ENCODE measurements at places on chromosomes 1 and 21.

DNA sequence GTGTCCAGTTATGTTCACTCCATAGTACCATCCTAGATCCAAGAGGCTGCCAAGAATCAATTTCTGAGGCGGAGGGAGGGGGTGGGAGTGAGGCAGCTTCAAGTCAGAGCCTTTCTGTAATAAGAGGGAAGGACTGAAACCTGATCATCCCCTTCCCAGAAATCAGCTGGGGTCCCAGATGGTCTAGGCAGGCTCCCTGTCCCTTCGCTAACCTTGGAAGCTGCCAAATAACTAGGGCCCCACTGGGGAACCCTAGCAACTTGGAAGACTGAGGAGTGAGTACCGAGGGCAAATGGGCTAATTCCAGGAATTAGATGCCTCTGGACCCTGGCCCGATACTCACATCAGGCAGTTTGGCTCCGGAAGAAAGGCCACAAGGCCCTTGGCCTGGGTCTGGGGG, 113.3 kb downstream of the NAV1 start:
- no peak for DNase-seq

GRCh38 chr1:204337036-204337429, 22.7 kb downstream of the PLEKHA6 start:
- DNase-seq, result no peak

DNA sequence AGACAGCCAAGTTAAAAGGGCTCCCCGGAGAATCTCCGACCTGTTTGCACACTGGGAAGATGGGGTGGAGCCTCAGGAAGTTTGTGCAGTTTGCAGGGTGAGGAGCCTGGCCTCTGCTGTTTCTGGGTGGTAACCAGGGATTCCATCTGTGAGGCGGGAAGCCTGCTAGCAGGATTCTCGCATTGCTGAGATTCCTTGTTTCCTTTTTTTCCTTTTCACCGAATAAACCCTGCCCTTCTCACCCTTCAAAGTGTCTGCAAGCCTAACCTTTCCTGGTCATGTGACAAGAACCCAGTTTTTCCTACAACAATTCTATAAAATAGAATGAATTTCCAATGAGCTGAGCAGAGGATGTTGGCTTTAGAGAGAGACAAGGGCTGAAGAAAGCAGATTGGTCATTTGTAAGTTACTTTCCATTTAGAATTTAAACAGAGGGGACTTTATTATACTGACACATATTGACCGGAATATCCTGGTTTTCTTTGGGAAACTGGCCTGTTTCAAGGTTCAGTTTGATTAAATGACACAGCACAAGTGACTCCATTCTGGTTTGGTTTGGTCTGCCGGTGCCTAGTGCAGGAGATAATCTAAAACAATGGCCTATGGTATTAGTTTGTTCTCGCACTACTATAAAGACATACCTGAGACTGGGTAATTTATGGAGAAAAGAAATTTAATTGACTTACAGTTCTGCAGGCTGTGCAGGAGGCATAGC, 48.7 kb upstream of the DNAH14 start:
- no peak for DNase-seq

DNA sequence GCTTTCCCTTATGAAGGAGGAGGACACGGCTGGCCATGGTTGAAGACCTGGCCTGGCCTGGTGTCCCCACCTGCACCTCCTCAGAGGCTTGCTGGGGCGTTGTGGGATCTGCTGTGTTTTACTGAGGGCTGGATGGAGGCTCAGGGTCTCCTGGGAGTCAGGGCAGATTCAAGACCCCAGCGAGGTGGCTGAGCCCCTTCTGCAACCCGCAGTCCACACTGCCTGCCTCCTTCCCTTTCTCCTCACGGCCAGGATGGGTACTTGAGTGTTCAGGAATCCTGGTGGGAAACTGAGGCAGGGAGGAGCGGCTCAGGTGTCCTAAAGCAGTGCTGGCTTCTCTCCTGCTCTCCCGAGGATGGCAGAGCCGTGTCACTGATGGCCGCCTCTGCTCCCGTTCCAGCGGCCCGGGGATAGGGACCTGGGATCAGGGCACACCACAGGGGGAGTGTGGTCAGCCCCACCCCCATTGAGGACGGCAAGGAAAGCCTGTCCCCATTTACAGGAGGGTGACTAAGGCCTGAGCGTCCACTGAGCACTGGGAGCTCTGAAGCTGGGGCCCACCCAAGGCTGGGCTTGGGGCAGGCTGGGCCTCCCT, 47.5 kb downstream of the TRPM2 start:
- no peak for DNase-seq

GRCh38 chr1:198686069-198686728, 47.4 kb downstream of the PTPRC start:
- no peak for DNase-seq

- no peak for DNase-seq
Measured at GRCh38 chr21:44557491-44558328, 885 bp downstream of the KRTAP10-3 start.

DNA sequence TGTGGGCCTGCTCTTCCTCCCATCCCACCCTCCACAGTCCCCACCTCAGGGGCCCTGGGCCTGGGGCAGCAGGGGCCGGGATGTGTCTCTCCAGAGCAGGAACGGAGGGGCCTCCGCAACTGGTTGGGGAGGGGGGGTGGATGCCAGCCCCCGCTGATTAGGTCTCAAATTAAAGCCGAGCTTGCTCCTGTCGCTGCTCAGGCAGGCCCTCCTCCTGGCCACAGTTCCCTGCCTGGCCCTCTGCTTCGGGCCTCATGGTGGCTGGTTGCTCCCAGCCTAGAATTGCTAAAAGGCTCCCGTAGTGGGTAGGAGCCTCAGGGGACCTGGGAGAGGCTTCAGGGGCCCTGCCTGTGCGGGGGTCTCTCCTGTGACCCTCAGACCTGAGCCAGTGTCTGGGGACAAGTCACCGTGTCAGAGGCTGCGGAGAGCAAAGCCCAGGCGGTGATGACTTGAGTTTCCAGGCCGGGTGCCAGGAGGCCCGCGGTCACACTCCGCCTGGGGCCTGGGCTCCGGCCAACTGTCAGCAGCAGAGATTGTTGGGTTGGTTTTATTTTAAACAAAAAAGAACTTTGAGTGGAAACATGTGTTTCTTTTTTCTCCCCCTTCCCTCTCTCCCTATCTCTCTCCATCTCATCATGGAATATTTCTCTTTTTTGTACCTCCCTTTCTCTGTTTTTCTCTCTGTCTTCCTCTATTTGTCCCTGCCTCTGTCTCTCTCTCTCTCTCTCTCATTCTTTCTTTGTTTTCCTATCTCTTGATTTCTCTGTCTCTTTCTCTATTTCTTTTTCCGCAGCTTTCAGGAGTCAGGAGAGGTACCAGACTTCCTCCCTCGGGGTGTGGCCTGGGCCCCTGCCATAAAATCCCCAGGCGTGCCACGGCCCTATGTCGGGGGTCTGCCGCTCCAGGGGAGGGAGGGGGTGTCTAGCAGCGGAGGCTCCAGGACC, 20.0 kb upstream of the EPHA2 start:
- no peak for DNase-seq

GRCh38 chr1:217230412-217230811, 400.5 kb downstream of the GPATCH2 start:
- DNase-seq, result no peak

GRCh38 chr1:225509770-225510169, 81.9 kb upstream of the LBR start:
- no peak for DNase-seq

DNA sequence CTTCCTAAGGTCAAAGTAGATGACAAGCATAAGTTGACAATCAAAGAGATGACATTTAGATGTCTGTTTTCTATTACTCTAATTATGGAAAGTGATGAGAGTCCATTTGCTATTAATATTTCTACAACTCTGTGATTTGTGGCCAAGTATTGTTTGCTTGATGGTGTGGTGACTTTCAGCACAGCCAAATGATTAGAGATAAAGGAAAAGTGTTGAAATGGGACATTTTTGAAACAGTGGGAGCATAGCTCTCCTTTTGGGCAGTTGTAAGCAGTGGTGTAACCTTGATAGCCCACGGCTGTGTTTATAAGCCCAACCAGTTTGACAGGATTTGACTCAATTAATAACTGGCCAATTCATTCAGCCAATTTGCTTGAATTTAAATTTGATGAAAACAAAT, 31.6 kb downstream of the ZC3H11B start:
- DNase-seq, result no peak

DNA sequence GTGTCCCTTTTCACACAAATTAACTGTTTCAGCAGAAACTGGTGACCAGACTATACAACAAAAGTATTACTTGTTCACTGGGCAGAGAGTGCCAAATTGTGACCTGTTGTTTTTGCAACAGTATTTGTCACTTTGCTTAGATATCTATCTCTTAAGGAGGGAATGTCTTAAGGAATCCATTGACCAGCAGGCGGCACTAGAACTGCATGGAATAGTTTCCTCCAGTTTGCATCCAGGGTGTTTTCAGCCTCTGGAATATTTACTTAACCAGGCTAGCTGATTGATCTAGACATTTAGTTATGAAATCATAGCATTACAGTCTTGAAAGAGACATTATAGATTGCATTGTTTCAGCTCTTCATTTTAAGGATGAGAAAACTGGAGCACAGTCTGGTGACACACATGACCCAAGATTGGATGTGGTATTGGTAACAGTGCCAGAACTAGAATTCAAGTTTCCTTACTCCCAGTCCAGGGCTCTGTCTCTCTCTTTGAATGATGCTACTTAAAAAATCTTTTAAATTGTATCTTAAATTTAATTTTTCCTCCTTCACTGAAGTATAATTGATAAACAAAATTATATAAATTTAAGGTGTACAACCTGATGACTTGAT, 16.9 kb downstream of the RPTN start:
- peak; percentile 33 for DNase-seq

- DNase-seq, result no peak
Measured at GRCh38 chr1:7292036-7292681, 478.9 kb upstream of the VAMP3 start.

GRCh38 chr1:185170291-185170848, 13.4 kb downstream of the SWT1 start:
- DNase-seq, result peak; percentile 56

GRCh38 chr1:79322511-79323027, 316.0 kb upstream of the ADGRL4 start:
- DNase-seq, result no peak

DNA sequence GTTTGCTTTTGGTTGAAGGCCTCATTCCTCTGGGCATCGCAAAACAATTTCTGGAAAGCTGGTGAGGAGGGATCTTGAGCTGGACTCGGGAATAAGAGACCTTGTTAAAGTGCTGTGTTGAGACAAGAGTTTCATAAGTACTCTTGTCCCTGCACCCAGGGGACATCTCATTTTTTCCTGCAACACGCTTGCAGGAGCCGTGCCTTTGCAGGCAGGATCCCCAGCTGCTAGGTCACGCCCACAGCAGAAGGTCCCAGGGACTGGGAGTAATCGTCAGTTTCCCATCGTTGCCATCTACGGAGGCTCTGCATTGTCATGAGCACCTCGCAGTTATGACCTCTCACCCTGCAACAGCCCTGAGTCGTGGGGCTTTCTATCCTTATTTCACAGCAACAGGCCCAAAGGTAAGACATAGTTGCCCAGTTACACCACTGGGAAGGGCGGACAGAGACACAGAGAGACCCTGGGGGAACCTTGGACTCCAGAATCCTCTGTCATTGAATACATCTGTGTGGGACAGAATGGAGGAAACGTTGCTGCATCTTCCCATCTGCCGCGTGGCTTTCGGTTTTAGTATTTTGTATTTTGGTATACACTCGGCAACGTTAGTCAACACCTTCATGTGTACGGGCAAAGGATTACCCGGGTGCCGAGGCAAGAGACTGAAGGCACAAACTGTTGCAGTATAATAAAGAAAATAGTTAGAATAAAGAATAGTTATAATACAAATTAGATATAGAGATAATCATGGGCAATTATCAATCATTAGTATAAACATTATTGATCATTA, 60.4 kb upstream of the DMRTB1 start:
- no peak for DNase-seq

All from right renal cortex interstitium (tissue), 3 donors.